OCI-LY7 (cell line): ENCODE measurements at places on chromosomes 2 and 18. TPM values are rescaled to one million over a fixed set of nuclear protein-coding genes. Genes with fewer than 3 reads are reported as not detected.

Gene HOXD13
- total RNA-seq, result not detected in 2 replicates

DNA sequence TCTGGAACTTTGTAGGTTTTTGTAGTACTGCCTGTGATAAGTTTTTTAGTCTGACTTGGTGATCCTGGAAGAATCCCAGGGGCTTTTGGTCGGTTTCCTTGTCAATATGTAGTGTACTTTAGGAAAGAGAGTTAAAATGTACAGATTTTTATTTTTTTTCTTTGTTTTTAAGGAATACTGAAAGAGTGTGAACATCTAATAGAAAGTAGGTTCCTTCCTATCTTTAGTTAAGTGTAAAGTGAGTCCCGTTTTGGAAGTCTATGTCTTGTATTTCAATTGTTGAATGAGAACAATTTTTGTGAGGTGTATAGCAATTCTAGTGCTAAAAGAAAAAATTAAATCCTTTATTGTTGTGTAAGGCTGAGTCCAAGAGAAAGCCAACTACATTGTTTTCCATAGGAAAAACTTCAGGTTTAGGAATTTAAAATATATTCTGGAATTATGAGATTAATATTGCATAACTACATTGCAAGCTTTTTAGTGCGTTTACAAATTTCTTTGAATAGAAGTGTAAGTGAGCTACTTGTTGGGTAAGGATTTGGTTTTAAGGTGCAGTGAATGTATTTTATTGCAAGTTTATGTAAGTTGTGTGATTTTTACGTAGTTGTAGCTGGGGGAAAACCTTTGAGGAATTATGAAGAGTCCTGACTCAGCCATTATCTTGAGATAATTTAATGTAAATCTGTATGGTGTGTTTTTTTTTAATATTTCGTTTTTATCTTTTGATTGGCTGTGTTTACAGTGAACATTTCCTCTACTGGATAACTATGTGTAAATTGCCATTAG is 1.7 kb downstream of the VAPA start:
- DNase-seq, result no peak

DNA sequence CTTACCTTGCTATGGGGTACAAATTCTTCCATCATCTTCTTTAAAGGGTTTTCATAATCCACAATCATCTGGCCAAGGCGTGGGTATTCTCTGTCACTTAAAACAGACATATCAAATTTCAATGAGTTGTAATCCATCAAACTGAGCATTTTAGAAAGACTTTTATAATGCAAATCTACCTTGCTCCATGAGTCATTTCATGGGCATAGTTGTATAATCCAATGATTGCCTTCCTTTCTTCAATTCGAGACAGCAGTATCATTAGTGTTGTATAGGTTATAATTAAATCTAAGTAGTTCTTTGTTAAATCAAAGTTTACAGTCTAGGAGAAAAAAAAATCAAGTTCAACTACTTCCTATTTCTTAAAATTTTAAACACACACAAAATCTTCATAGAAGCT is 36.3 kb downstream of the NCKAP1 start:
- DNase-seq, result no peak

Gene PPP1R1C
- total RNA-seq, result not detected in 2 replicates

Gene PARD6G
- total RNA-seq, result not detected in 2 replicates

DNA sequence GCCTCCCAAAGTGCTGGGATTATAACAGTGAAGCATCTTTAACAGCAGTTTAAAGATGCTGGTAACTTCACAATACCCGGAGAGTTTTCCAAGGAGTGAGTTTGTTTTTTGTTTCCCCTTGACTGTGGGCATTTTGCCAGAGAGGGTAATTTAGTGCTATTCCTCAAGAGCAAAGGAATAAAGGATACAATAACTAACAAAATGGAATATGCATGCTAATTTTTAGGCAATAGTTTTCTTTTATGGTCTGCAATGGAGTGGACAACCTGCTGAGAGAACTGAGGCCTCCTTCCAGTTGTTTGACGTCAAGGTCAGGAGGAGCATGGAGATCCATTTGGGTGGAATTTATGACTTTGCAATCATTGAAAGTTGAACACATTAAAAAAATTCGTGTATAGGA is 15.9 kb upstream of the GREB1 start:
- DNase-seq, result no peak

Gene SPATS2L
- total RNA-seq, result 3.1 and 6.1 TPM in 2 replicates

Gene MAP2
- 0.10 TPM in 1 of 2 replicates, not detected in the other for total RNA-seq

Gene GCG
- total RNA-seq, result not detected in 2 replicates

Gene NGEF
- 0.82 TPM in 1 of 2 replicates, not detected in the other for total RNA-seq

DNA sequence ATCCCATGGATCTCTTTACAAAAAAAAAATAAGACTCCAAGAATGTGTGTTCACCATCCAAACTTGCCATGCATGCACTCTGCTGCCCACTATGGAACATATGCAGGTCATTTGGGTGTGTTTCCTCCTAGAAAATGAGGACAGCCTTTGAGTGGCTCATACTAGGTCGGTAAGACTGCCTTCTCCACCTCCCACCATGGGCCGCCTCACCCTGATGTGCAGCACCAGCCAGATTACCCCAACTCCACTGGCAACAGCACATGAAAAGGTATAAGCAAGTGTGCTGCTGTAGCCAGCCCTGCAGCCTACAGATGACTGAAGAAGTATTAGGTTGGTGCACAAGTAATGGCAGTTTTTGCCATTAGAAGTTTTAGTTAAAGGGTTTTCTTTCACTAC is 214.2 kb downstream of the ATAD2B start:
- DNase-seq, result no peak

DNA sequence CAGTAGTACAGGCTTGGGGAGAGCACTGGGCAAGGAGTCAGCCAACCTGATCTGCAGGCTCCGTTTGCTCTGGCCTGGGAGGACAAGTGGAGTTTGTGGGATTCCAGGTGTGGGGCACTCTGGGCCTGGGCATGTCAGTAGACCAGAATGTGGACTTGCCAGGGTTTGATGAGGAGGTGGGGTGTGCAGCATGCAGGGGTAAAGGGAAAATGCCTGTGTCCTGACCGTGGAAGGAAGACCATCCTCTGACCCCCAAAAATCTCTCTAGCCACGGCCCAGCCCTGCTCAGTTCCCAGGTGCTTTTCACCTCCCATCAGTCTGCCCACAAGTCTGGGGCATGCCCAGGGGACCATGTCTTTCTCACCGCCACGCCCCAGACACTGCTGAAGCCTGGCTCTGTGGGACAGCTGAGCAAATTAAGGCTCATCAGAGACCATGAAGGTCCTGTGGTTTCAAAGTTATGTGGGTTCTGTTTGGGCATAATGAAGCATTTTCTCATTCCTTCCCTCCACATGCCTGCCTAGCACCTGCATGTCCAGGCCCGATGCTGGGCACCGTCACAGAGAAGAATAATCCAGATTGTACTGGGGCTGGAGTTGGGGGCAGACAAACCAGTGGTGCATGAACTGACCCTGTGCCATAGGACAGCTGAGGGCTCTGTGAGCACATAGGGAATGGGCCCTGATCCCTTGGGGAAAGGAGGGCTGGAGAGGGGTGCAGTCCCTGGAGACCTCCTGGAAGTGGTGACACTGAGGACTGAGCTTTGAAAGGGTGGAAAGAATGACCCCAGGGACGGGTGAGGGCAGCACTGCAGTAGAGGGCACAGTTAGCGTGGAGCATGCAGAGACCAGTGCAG is 6.5 kb upstream of the KCNF1 start:
- no peak for DNase-seq

Gene AQP12B
- not detected in 2 replicates for total RNA-seq

Gene CNGA3
- total RNA-seq, result not detected in 2 replicates

DNA sequence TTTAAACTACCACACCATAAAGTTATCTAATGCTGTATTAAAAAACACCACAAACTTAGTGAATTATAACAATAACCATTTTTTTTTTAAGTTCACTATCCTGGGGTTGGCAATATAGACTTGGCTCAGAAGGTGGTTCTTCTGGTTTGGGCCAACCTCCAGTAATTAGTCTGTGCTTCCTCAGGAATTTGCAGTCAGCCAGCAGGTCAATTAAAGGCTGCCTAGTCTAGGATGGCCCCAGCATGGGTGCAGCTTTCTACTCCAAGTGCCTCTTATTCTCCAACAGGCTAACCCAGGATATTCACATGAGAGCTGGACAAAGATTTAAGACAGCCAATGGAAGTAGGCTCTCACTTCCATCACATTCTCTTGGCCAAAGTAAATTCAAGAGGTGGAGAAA is 379.1 kb upstream of the FIGN start:
- no peak for DNase-seq

Gene CFC1
- not detected in 2 replicates for total RNA-seq

Gene DNAH7
- total RNA-seq, result not detected in 2 replicates

Gene MYO5B
- total RNA-seq, result not detected in 2 replicates
